Activated CD4-positive, alpha-beta T cell treated with anti-CD3 and anti-CD28 coated beads, Interleukin-2, amount 10 ng/mL, durations not matched to agents 7 days and 5 days (primary cell): ENCODE measurements at places on chromosomes 1 and 21.

DNA sequence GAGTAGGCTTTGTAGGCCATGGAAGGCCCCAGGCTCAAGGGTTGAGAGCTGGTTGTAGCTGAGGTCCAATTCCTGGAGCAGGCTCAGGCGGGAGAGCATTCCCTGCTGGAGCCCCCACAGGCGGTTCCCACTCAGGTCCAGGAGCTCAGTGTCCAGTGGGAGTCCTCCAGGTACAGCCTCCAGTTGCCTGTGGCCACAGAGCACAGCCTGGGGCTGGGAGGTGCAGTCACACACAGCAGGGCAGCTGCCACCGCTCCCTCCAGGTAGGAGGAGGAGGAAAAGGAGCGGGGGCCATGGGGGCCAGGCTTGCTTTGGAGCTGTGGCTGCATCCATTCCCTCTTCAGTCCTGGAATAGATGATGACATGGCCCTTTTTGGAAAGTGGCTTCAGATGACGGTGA, 2.8 kb downstream of the LINGO4 start:
- DNase-seq: no peak
- no peaks in the 10 kb centered on the region for H3K27me3 ChIP-seq
- no peak overlapping the region for H3K4me3 ChIP-seq
- H3K27ac ChIP-seq: no peak overlapping the region
- peaks cover 9% of the 10 kb centered on the region for H3K4me1 ChIP-seq

DNA sequence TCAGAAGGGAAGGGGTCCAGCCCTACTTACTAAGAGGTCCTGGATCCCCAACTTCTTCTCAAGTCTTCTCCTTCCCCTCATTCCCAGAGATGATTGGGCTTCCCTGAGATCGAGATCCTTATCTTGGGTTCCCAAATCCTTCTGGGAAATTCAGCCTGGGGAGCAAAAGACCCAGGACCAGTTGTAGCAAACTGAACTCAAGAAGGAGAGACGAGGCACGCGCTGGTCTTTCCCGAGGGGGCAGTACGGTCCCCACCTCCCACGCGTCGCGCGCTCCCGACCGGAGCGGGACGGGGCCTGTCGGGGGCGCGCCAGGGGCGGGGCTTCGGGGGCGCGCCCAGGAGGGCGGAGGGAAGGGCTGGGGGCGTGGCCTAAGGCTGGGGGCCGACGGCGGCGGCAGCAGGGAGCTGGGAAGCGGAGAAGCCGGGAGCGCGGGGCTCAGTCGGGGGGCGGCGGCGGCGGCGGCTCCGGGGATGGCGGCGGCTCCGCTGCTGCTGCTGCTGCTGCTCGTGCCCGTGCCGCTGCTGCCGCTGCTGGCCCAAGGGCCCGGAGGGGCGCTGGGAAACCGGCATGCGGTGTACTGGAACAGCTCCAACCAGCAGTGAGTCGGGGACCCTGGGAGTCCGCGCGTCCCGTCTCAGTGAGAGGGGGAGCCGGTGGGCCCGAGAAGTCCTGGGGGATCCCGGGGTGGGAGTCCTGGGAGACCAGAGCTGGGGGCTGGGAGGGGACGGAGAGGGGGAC, at the start of gene EFNA3:
Gene EFNA3 (plus strand): TSS at position 369 of the 741 bp plus-strand sequence. CDS start 105 bp downstream, at position 474.
- DNase-seq: peak; percentile 44
- H3K36me3 ChIP-seq: peaks cover 7% of the 10 kb centered on the region
- peak within 1 kb of the TSS; percentile 41 for H3K4me3 ChIP-seq
- H3K4me1 ChIP-seq: peaks cover 71% of the 10 kb centered on the region
- H3K27ac ChIP-seq: peak within 1 kb of the TSS; percentile 2

- no peak for DNase-seq
- H3K4me1 ChIP-seq: peaks cover 69% of the 10 kb centered on the region
- peaks cover 55% of the 10 kb centered on the region for H3K36me3 ChIP-seq
- peak overlapping the region; percentile 99 for H3K27ac ChIP-seq
- no peaks in the 10 kb centered on the region for H3K27me3 ChIP-seq
Observed at GRCh38 chr1:167628741-167629515, 1.1 kb upstream of the RCSD1 start.

DNA sequence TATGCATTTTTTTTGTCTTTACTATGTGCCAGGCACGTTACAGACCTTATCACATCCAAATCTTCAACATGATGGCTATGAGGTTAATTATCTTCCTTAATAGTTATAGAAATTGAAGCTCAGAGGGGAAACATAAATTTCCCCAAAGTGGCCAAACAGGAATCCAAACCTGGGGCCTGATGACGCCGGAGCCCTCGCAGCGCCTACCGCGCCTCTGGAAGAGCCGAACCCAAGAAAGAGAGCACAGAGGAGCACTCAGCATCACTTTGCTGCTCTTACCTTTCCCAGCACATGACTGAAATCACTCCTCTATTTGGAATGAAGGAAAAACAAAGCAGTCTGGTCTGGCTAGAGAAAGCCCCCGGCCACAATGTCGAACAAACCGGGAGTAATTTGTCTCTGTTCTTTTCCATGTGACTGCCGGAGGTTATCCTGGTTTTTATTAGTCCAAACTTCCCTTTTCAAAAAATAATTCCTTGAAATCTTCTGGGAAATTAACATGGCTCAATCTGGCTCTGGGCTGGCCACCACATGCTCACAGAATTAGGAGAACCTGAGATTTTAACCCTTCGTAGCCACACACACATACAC, 195.5 kb downstream of the ADSS2 start:
- no peak for DNase-seq
- no peaks in the 10 kb centered on the region for H3K27me3 ChIP-seq
- H3K4me3 ChIP-seq: no peak overlapping the region
- peaks cover 7% of the 10 kb centered on the region for H3K4me1 ChIP-seq

DNA sequence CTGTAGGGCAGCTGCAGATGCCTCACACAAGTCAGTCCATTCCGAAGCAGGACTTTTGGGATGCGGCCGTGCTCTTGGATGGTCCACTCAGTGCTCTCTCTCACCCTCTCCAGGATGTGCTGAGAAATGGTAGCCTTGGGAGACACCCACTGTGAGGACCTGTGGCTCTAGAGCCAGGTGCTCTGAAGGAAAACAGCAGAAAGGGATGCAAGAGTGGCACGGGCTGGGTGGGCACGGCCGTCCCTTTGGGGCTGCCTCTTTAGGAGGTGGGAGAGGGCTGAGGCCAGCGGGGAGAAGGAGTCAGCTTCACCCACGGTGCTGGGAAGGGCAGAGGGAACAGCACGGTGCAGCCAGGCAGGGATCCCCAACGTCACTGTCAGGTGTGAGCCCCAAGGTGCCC, 106.1 kb downstream of the RIPK4 start:
- DNase-seq: no peak
- no peak overlapping the region for H3K4me3 ChIP-seq
- no peak overlapping the region for H3K27ac ChIP-seq
- no peaks in the 10 kb centered on the region for H3K4me1 ChIP-seq
- no peaks in the 10 kb centered on the region for H3K36me3 ChIP-seq

- H3K4me1 ChIP-seq: peaks cover 53% of the 10 kb centered on the region
- no peak overlapping the region for H3K4me3 ChIP-seq
- peaks cover 82% of the 10 kb centered on the region for H3K36me3 ChIP-seq
- no peak overlapping the region for H3K27ac ChIP-seq
- no peaks in the 10 kb centered on the region for H3K27me3 ChIP-seq
- DNase-seq: no peak
Observed at GRCh38 chr1:228092342-228093049, 10.0 kb downstream of the ARF1 start.

DNA sequence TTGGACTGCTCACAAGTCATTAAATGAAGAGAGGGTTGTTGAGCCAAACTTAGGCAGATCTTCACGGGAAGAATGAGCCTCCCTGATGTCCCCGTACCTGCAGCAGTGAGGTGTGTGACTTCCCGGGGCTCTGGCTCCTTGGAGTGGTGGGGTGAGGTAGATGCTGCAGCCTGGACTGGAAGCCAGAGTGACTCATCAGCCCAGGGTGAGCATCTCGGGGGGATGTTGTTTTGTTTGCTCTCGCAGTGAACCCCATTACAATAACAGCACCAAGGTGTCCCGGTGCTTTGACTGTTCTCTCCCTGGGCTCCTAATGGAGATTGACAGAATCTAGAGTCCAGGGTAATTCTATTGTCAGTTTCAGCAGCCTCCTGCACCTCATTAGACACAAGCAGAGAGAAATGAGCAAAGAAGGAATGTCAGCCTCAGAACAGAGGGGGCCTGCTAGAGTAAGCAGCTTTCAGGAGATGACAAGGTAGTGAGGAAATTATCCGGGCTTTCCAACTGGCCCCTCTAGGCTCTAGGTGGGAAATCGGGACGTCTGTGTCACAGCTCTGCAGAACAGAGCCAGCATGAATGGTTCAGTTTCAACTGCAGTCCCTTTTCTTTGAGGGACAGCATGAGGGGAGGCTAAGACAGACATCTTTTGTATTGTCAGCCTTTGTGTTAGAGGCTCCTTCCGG, 36.0 kb upstream of the LRRN2 start:
- H3K4me3 ChIP-seq: no peak overlapping the region
- H3K36me3 ChIP-seq: no peaks in the 10 kb centered on the region
- no peak overlapping the region for H3K27ac ChIP-seq
- peaks cover 3% of the 10 kb centered on the region for H3K4me1 ChIP-seq
- H3K27me3 ChIP-seq: peaks cover 3% of the 10 kb centered on the region

DNA sequence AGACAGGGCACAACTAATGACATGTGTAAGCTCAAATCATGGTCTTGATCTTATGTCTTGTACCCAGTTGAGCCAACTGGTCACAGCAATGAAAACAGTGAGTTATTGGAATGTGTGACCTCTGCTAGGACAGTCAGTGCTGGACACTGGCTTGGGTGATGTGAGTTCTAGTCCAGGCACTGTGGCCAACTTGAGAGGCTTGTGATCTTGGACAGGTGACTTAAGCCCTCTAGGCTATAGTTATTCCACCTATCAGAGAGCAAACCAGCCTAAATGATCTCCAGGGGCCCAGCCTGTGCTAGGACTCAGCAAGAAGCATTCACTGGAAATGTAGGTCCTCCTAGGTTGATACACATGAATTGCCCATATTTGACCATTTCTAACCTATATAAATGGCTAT, 1.1 kb downstream of the KCNE2 start:
- no peaks in the 10 kb centered on the region for H3K36me3 ChIP-seq
- H3K4me3 ChIP-seq: no peak overlapping the region
- no peak overlapping the region for H3K27ac ChIP-seq
- peaks cover 6% of the 10 kb centered on the region for H3K4me1 ChIP-seq

DNA sequence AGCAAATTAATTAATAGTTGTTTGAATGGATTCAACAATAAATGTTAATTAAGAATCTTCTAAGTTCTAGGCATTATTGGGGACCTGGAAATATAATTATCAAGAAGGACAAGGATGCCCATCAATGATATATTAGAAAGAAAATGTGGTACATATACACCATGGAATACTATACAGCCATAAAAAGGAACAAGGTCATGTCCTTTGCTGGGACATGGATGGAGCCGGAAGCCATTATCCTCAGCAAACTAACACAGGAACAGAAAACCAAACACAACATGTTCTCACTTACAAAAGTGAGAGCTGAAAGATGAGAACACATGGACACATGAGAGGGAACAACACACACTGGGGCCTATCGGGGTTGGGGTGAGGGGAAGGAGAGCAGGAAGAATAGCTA, 141.4 kb upstream of the JUN start:
- no peak overlapping the region for H3K27ac ChIP-seq
- H3K4me1 ChIP-seq: peaks cover 56% of the 10 kb centered on the region
- DNase-seq: no peak
- no peaks in the 10 kb centered on the region for H3K36me3 ChIP-seq
- H3K27me3 ChIP-seq: no peaks in the 10 kb centered on the region
- H3K4me3 ChIP-seq: no peak overlapping the region

- H3K27ac ChIP-seq: no peak overlapping the region
- H3K4me3 ChIP-seq: no peak overlapping the region
- H3K36me3 ChIP-seq: no peaks in the 10 kb centered on the region
- H3K27me3 ChIP-seq: no peaks in the 10 kb centered on the region
- DNase-seq: no peak
Observed at GRCh38 chr1:239843541-239843940, 248.1 kb upstream of the FMN2 start.

DNA sequence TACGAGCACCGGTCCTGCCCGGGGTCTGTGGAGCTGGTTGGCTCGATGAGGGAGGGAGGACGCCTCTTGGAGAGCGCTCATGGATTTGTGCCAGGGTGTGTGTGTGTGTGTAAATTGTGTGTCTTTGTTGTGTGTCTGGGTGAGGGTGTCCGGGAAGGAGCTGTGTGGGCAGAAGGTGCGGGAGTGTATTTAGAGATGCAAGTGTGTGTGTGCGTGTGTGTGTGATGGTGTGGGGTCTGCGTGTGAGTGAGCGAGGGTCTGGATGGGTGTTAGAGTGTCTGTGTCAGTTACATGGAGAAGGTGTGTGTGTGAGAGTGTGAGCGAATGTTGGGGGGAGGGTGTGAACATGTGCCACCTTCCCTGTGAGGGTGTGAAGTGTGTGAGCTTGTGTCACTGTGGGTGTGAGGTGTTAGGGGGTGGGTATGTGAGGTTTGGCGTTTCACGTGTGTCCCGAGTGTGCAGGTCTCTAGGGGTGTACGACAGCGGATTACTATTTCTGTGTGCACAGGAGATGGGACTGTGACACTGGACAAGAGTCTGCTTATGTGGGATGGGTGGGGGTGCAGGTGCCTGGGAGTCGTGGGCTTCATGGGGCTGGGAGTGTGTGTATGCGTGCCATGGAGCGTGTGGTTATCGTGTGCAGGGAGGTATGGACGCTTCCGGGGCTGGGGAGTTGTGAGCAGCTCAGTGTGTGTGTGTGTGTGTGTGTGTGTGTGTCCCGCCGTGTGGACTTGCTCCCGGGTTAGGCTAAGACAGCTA, 880 bp downstream of the IGSF21 start:
- peaks cover 9% of the 10 kb centered on the region for H3K4me1 ChIP-seq
- H3K27me3 ChIP-seq: peaks cover 67% of the 10 kb centered on the region
- H3K27ac ChIP-seq: peak overlapping the region; percentile 22
- no peak for DNase-seq

DNA sequence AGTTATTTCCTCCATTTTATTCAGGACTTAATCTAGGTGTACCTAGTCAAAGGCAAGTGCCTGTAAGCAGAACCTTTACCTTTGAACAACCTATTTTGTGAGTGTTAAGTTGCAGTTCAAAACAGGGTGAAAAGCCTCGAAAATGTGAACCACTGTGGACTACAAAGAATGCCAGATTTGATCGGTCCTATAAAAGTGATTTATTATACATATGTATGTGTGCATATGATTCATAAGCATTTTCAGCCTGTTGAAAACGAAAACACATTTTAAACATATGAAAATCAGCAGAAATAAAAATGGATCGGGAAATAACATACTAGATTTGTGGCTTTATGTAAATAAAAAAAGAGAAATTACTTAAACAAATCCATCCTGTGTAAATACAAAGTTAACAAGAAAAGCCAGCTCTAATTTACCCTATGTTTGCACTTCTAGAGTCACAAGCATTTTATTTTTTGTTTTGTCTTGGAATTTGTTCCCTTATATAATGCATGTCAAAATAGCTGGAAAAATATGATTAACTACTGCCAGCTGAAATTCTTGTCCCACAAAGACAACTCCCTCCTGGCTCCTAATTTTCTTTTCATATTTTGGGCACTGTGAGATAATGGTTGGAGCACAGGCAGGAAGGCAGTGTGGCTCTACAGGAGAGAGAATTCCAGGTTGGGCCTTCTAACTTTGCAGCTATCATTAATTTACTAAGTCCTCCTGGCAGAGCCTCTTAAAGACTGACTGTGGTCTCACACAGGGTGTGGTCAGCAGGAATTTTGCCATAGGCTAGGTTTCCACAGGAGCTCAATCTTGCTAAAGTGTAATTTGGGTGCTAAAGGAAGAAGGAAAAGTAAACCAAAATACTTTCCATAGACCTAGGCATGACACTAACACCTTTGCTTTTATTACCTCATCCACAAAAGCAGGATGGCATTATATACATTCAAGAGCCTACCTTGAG, 70.2 kb upstream of the CDC42BPA start:
- DNase-seq: no peak
- H3K4me1 ChIP-seq: no peaks in the 10 kb centered on the region
- no peaks in the 10 kb centered on the region for H3K36me3 ChIP-seq
- no peak overlapping the region for H3K27ac ChIP-seq
